ENCODE measurements at places on chromosomes 6 and 20. TPM values are rescaled to one million over a fixed set of nuclear protein-coding genes. Genes with fewer than 3 reads are reported as not detected.

Gene WFDC10B
- total RNA-seq: not detected

Gene HNF4A
- 19.9 TPM for total RNA-seq

Gene EIF6
- 124 TPM for total RNA-seq

Gene CDH22
- total RNA-seq: 1.3 TPM

Gene CCHCR1
- total RNA-seq: 21.9 TPM

Gene SLC17A9
- total RNA-seq: 3.9 TPM

Gene PMEPA1
- total RNA-seq: 8.8 TPM

Gene OPN5
- 4.6 TPM for total RNA-seq

Gene LIN28B
- 22.3 TPM for total RNA-seq

Gene SMIM8
- 18.0 TPM for total RNA-seq

All from type B pancreatic cell (in vitro differentiated cells).